ENCODE measurements at places on chromosomes 1 and 21.
A peak's percentile ranks its signal among the peaks of the same experiment; 100 is the strongest.

- no peaks in the 10 kb centered on the region for H3K36me3 ChIP-seq
- H3K4me1 ChIP-seq, result peaks cover 12% of the 10 kb centered on the region
- H3K27me3 ChIP-seq, result no peaks in the 10 kb centered on the region
- H3K27ac ChIP-seq, result no peak overlapping the region
- DNase-seq, result peak; percentile 93
Observed at GRCh38 chr1:28882009-28882628, 32.2 kb upstream of the EPB41 start.

DNA sequence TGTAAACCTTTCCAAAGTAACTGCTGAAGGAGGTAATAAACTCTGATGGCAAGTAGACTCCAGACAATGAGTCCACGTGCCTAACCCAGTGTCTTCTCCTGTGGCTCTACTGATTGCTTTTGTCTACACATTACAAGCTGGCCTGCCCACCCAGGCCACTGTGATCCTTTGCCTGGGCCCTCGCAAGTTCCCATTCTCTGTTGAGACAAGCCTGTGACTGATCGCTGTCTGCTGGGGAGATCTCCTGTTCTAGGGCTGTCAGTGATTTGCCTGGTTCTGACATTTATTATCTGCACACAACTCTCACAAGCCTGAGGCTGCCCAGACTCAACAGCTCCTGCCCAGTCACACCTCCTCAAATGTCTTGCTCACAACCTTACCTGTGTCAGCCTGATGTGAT is 81.4 kb downstream of the CYYR1 start:
- no peak for DNase-seq
- H3K4me1 ChIP-seq, result no peaks in the 10 kb centered on the region
- no peaks in the 10 kb centered on the region for H3K36me3 ChIP-seq
- H3K4me3 ChIP-seq, result no peak overlapping the region
- no peaks in the 10 kb centered on the region for H3K27me3 ChIP-seq

DNA sequence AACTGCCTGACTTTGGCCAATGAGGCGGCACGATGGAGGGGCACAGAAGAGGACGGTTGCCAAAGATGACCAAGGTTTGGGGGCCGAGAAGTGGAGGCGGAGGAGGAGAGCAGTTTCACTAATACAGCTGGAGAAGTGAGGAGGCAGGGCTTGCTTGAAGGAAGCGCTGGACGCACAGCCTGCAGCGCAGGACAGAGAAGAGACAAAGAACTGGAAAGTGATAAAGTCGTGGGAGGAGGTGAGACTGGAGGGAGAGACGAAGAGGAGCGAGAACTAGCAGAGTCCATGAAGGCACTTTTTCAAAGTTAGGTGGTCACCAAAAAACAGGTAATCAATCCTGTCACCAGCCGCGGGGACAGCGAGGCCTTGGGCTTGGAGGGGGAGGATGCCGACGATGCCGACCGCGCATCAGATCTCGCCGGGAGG is 771 bp downstream of the PACC1 start:
- no peaks in the 10 kb centered on the region for H3K4me1 ChIP-seq
- no peaks in the 10 kb centered on the region for H3K36me3 ChIP-seq
- no peaks in the 10 kb centered on the region for H3K27me3 ChIP-seq
- peak overlapping the region; percentile 47 for H3K27ac ChIP-seq

DNA sequence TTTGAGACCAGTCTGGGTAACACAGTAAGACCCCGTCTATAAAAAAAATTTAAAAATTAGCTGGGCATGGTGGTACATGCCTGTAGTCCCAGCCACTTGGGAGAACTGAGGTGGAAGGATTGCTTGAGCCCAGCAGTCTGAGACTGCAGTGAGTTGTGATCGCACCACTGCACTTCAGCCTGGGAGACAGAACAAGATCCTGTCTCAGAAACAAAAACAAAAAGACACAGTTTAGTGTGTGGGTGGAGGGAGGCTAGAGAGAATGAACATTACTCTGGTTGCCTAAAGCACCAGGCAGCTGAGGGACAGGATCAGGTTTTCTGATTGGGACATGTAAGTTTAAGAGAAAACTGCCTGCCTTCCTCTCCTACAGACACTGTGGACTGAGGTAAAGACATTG is 42.3 kb downstream of the VAMP4 start:
- no peak for DNase-seq
- no peak overlapping the region for H3K4me3 ChIP-seq
- no peaks in the 10 kb centered on the region for H3K27me3 ChIP-seq
- no peaks in the 10 kb centered on the region for H3K4me1 ChIP-seq
- no peaks in the 10 kb centered on the region for H3K36me3 ChIP-seq

GRCh38 chr1:15406614-15407559 is 2.8 kb upstream of the EFHD2 start:
- no peaks in the 10 kb centered on the region for H3K27me3 ChIP-seq
- no peak overlapping the region for H3K4me3 ChIP-seq
- H3K27ac ChIP-seq, result no peak overlapping the region
- no peaks in the 10 kb centered on the region for H3K36me3 ChIP-seq

DNA sequence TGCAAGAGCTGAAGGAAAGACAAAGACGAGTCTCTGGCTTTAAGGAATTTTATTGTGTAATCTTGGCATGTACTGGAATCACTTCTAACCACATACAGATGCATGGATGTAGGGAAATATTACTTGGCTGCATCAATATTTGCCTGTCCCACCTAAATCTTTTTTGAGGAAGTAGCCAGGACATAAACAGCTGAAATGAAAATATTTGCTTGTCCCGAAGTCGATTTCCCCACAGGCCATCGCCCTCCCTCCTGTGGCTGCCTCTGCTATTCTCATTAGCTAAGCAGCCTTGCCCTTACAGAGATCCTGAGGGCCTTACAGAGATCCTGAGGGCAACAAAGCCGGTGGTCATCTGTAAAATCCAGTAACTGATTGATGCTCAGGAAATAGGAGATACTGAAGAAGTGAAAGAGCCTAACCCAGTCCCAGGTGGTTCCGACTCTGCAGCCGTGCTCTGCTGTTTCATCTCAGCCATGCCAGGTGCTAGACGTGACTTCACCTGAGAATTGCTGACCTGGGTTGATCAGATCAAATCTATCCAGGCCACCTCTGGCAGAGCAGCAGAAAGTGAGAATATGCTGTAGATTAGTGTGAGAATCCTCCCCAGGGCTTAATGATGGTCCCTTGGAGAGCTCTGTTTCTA is 25.5 kb downstream of the MAN1C1 start:
- no peaks in the 10 kb centered on the region for H3K27me3 ChIP-seq
- no peaks in the 10 kb centered on the region for H3K36me3 ChIP-seq
- DNase-seq, result no peak
- H3K4me3 ChIP-seq, result no peak overlapping the region

DNA sequence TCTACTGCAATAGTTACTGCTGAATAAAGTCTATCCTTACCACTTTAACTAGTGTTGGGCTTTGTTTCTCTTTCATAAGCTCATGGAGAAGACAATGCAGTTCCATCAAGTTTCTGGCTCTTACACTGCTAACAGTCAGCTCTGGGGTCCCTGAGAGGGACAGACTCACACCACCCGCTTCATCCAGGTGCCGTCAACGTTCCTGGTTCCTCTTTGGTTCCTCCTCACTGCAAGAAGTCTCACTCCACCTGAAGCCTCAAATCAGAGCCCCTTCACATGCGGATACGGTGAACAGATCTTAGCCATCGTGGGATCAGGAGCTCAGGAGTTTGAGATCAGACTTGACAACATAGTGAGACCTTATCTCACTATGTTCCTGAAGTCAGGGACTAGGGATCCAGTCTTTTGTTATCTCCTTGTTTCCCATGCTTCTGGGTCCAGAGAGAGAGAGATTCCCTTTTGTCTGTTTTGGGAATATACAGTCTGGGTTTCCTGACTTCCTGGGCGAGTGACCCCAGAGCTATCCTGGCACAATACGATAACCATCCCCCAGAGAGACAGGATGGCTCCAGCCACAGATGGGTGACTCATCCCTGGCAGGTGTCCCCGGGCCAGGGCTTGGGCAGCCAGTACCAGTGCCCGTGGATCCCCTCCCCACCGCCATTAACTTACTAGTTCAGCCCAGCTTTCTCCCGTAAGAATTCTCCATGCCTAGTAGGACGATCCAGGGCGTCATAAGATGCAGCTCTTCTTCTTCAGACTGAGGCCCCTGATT is 14.3 kb upstream of the PCP4 start:
- no peaks in the 10 kb centered on the region for H3K36me3 ChIP-seq
- no peaks in the 10 kb centered on the region for H3K27me3 ChIP-seq
- no peak overlapping the region for H3K27ac ChIP-seq
- H3K4me3 ChIP-seq, result no peak overlapping the region
- H3K4me1 ChIP-seq, result no peaks in the 10 kb centered on the region
- DNase-seq, result no peak

GRCh38 chr1:210236386-210236839 is 3.8 kb downstream of the SERTAD4 start:
- DNase-seq, result no peak
- peaks cover 6% of the 10 kb centered on the region for H3K27me3 ChIP-seq
- no peak overlapping the region for H3K4me3 ChIP-seq
- H3K27ac ChIP-seq, result peak overlapping the region; percentile 4
- no peaks in the 10 kb centered on the region for H3K4me1 ChIP-seq
- no peaks in the 10 kb centered on the region for H3K36me3 ChIP-seq

DNA sequence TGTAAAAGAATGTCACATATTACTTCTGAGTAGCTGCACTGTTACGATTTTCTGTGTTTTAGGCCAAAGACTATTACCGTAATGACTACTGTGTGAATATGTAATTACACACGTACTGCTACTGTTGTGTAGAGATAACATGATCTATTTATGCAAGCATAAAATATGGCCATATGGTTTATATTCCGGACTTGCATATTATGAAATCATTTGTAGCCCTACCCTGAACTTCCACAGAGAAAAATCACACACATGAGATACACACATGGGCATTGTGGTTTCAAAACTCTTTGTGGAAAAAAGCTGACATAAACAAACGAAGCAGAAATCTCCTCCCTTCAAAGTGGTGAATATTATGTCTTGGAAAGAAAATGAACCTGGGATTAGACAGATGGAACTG is 373.0 kb upstream of the ADAMTS5 start:
- DNase-seq, result no peak
- H3K27ac ChIP-seq, result no peak overlapping the region
- no peak overlapping the region for H3K4me3 ChIP-seq
- no peaks in the 10 kb centered on the region for H3K4me1 ChIP-seq
- no peaks in the 10 kb centered on the region for H3K36me3 ChIP-seq
- H3K27me3 ChIP-seq, result no peaks in the 10 kb centered on the region

DNA sequence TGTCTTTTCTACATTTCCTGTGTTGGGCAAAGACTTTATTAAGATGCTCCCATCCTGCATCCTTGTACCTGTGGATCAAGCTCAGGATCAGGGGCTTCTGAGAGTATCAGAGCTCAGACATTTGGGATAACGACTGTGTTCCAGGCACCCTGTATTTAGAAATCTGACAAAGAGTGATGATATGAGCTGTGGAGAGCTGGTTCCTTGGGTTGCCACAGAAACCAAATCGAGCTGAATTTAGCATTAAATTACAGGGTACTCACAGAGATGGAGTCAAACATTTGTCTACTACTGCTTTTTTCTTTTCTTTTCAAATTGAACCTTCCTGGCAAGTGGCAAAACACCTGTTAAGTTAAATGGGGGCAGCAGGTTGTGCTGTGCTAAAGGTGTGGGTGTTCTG is 110.6 kb downstream of the XCL2 start:
- no peaks in the 10 kb centered on the region for H3K36me3 ChIP-seq
- no peak overlapping the region for H3K27ac ChIP-seq
- DNase-seq, result no peak
- no peak overlapping the region for H3K4me3 ChIP-seq

DNA sequence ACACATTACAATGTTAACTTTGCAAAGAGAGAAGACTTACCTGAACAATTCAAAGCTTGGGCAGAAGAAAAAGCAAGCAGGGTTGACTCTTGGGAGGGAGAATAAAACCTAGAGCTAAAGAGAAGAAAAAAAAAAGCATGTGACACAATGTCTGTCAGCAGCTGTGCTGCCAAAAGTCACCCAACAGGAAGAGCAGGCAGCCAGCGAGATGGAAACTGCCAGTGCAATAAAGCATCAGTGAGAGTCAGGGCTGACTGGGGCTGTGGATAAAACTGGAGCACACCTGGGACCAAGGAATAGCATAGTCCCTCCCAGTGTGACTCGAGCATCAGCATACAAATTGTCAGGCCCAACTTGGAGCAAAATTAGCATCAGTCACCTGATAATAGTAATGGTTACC is 65.0 kb upstream of the SLC22A15 start:
- H3K4me3 ChIP-seq, result no peak overlapping the region
- H3K27ac ChIP-seq, result no peak overlapping the region
- H3K27me3 ChIP-seq, result no peaks in the 10 kb centered on the region
- no peak for DNase-seq

GRCh38 chr1:115364046-115364779 is 26.2 kb upstream of the NGF start:
- H3K36me3 ChIP-seq, result no peaks in the 10 kb centered on the region
- no peaks in the 10 kb centered on the region for H3K27me3 ChIP-seq
- no peaks in the 10 kb centered on the region for H3K4me1 ChIP-seq
- H3K27ac ChIP-seq, result no peak overlapping the region
- DNase-seq, result no peak
- no peak overlapping the region for H3K4me3 ChIP-seq

DNA sequence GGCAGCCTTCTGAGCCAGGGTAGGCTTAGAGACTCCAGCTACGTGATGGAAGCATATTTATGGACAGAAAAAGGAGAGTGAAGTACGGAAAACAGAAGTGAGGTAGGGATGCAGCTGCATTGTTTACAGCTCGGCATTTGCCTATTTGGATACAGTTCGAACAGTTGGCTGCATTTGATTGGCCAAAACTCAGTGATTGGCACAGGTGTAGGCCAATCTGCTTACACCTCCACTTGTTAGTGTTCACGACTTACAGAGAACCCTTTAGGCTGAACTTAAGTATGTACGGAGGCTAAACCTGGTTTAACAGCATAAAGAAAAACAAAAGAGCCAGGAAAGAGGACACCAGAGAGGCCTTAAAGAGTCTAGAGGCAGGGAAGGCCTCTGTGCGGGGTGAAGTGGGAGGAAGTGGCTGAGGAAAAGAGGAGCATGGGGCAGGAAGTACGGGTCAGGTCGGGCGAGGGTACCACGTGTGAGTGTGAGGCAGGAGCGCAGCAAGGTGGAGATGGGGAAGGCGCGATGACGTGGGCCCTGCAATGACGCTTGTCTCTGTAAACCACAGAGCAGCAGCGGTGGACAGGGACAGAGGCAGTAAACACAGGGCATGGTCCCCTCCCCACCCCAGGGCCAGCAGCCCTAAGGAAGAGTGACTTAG is 32.0 kb downstream of the RSPH1 start:
- peaks cover 44% of the 10 kb centered on the region for H3K4me1 ChIP-seq
- no peaks in the 10 kb centered on the region for H3K27me3 ChIP-seq
- no peaks in the 10 kb centered on the region for H3K36me3 ChIP-seq
- H3K4me3 ChIP-seq, result no peak overlapping the region
- peak overlapping the region; percentile 90 for H3K27ac ChIP-seq

GRCh38 chr1:246338098-246338497 is 169.0 kb downstream of the SMYD3 start:
- H3K27ac ChIP-seq, result no peak overlapping the region
- H3K4me3 ChIP-seq, result no peak overlapping the region
- no peaks in the 10 kb centered on the region for H3K27me3 ChIP-seq
- H3K4me1 ChIP-seq, result no peaks in the 10 kb centered on the region

DNA sequence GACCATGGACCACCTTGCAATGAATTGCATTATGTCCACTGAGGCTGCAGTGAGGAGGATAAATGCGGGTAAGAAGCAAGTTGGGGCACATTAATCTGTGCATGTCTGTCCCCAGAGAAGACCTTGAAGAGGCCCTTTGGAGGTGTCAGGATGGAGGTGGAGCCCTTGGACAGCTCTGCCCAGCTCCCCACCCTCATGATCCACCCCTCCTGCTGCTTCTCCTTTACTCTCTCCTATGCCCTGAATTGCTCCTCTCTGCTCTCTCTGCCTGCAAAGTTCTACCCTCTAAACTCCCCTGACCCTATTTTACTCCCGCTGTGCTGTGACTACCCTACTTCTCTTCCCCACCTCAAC is 292.4 kb upstream of the USP24 start:
- DNase-seq, result no peak
- H3K36me3 ChIP-seq, result no peaks in the 10 kb centered on the region
- no peaks in the 10 kb centered on the region for H3K27me3 ChIP-seq
- no peak overlapping the region for H3K4me3 ChIP-seq

Measured in colonic mucosa (tissue), 4 donors.